ENCODE measurements at places on chromosomes 12 and 14.

DNA sequence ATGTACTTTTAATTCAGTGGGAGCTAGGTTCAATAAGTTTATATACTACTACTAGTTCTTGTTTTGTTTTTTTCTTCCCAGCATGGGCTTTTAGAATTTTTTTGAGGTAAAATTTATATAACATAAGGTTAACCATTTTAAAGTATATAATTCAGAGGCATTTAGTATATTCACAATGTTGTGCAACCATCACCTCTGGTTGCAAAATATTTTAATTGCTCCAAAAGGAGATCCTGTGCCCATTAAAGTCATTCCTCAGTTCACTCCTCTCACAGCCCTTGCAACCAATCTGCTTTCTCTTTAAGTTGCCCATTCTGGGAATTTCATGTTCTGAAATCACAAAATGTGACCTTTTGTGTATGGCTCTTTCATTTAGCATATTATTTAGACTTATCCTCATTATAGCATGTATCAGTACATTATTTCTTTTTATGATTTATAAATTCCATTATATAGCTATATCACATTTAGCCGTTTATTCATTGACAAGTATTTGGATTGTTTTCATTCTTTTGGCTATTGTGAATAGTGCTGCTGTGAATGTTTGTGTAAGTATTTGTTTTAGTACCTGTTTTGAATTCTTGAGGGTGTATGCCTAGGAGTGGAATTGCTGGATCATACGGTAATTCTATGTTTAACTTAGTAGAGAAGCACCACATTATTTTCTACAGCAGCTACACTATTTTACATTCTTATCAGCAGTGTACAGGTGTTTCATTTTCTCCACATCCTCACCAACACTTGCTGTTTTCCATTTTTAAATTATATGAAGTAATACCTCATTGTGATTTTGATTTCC, 59.1 kb downstream of the ARHGAP5 start:
- no peak for DNase-seq

DNA sequence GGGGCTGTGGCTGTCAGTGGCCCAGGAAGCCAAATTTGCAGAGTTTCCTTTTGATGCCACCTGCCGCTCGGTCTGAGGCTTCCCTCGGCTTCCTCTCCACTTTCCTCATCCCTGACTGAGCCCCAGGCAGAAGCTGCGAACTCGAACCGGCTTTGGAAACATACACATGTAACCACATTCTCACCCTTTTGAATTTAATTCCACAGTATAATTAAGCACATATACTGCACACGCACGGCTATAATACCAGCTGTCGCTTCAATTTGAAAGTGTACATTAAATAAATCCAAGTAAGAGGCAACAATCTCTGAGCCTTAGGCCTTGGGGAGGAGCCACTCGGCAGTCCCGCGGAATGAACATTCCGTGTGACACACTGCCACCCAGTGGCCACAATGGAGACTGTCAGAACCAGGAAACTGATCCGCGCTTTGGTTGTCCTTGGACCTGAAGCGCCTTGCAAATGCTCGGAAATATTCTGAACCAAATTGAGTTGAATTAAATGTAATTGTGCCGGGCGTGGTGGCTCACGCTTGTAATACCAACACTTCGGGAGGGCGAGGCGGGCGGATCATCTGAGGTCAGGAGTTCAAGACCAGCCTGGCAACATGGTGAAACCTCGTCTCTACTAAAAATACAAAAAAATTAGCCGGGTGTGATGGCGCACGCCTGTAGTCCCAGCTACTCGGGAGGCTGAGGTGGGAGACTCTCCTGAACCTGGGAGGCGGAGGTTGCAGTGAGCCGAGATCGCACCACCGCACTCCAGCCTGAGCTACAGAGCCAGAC, 117.9 kb upstream of the TMPO start:
- DNase-seq = peak; percentile 84

GRCh38 chr12:9794484-9795093, 32.7 kb upstream of the KLRF1 start:
- DNase-seq = no peak

DNA sequence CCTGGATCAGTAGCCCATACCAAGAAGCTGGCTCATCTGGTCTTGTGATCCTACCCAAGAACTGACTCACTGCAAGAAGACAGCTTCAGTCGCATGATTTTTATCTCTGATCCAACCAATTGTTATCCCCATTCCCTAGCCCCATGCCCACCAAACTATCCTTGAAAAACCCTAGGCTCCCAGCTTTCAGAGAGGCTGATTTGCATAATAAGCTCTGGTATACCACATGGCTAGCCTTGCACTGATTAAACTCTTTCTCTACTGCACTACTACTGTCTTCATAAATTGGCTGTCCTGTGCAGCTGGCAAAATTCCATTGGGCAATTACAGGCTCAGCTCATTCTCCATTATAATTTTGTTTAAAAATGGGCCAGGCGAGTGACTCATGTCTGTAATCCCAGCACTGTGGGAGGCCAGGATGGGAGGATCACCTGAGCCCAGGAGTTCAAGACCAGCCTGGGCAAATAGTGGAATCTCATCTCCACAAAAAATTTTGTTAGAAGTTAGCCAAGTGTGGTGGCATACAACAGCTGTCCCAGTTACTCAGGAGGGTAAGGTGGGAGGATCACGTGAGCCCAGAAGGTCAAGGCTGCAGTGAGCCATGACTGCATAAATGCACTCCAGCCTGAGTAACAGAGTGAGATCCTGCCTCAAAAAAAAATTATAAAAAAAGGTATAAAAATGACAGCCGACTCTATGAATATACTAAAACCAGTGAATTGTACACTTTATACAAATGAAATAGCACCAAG, 76.7 kb upstream of the EIF5 start:
- no peak for DNase-seq

- DNase-seq = no peak
Observed at GRCh38 chr12:118982302-118982701, 961 bp downstream of the SRRM4 start.

DNA sequence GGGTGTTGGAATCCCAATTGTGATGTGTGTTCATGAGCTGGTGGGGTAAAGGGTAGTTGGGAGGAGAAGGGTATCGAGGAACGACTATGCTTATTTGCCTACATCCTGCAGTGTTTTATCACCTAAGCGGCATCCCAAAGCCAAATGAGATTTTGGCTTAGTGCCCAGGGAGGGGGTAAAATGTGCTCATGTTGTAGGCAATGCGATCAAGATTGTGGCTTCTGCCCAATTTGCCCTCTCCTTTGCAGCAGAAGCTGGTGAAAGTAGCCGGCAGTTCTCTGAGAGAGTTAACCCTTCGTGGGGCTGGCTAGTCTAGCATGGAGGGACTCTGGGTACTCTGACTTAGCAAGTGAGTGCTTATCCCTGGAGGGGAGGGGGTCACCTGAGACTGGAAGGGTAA, 753 bp downstream of the RPH3A start:
- DNase-seq = no peak

GRCh38 chr14:31867570-31867969, 209.5 kb upstream of the ARHGAP5 start:
- no peak for DNase-seq

GRCh38 chr14:88209273-88209672, 113.8 kb downstream of the KCNK10 start:
- peak; percentile 33 for DNase-seq

DNA sequence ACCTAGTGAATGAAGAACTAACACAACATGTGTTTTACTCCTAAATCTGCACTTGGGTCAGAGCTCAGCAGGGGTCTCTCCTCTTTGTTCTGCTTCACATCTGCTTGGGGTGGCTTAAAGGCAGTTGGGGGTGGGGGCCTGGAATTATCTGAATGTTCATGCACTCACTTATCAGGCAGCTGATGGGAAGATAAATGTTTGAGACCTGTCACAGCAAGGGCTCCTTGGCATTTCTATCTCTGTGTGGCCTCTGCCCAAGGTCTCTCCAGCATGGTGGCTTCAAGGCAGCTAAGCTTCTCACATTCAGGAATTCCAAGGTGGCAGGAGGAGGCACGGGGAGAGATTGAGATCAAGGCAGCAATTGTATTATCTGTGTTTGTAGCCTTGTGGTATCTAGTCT, 6.4 kb upstream of the HMGA2 start:
- DNase-seq = no peak

GRCh38 chr12:31492599-31493196, 98.2 kb downstream of the DENND5B start:
- DNase-seq = no peak

- no peak for DNase-seq
Observed at GRCh38 chr14:28953973-28954372, 187.4 kb downstream of the FOXG1 start.

- DNase-seq = no peak
Observed at GRCh38 chr14:60862283-60862682, 118.6 kb downstream of the TRMT5 start.

GRCh38 chr12:8499616-8500015, 13.7 kb upstream of the CLEC4D start:
- no peak for DNase-seq
